Activated T-helper 9 cell treated with anti-CD3 and anti-CD28 coated beads, Interleukin-2, amount 50 U/mL, for 16 hours (primary cell): ENCODE measurements at places on chromosomes 5 and 9.

DNA sequence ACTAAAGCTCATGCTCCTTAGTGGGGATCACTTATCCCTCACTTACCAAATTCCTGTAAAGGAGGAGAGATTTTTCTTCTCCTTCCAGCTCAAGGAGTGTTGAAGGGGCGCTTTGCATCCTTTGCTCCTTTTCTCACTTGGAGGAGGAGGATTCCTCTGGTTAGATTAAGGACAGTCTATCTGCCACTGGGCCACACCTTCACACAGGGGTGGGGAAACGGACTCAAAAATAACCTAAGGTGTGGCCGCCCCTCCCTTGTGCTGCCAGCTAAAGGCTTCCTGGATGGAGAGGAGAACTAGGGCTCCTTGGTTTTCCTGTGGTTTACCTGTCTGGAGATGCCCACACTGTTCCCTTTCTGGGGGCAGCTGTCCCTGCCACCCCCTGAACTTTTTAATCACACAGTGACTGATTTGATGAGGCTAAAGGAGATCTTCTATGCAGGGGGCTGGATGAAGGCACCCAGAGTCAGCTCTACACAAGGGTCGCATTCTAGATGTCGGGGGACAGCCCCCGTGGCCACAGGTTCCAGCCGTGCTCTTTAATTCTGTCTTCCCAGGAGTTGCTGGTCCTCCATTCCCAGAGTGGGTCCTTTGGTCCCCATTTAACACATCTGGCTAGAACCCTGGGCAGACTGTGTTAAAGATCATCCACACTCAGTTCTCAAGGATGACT lies 14.4 kb downstream of the GLRX start:
- no peak for DNase-seq

DNA sequence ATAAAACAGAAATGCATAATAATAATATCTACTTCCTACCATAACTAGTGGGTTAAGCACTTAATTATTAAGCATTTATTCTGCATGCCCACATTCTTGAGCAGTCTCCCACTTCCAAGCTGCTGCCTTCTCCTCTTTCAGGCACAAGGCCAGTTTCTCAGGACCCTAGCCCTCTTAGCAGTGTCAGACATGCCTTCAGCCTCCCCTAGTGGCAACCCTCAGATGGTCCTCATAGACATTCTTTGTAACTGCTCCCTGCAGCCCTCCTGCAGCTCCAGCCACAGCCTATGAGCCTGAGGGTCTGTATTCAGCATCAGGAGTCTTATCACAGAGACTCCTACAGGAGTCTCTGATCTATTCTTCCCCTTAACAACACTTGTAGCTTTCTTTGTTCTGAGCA lies 3.9 kb downstream of the IL9 start:
- DNase-seq = no peak

- no peak for DNase-seq
Measured at GRCh38 chr5:18799482-18800128, 1165.3 kb downstream of the TAF11L14 start.

GRCh38 chr5:141814064-141814964 lies 63.9 kb downstream of the PCDH1 start:
- peak; percentile 23 for DNase-seq

GRCh38 chr5:52694648-52695047 lies 93.1 kb upstream of the ITGA1 start:
- DNase-seq = no peak

- no peak for DNase-seq
Measured at GRCh38 chr5:15209053-15209762, 290.8 kb upstream of the FBXL7 start.

- DNase-seq = no peak
Measured at GRCh38 chr9:13049223-13049622, 230.3 kb downstream of the MPDZ start.

DNA sequence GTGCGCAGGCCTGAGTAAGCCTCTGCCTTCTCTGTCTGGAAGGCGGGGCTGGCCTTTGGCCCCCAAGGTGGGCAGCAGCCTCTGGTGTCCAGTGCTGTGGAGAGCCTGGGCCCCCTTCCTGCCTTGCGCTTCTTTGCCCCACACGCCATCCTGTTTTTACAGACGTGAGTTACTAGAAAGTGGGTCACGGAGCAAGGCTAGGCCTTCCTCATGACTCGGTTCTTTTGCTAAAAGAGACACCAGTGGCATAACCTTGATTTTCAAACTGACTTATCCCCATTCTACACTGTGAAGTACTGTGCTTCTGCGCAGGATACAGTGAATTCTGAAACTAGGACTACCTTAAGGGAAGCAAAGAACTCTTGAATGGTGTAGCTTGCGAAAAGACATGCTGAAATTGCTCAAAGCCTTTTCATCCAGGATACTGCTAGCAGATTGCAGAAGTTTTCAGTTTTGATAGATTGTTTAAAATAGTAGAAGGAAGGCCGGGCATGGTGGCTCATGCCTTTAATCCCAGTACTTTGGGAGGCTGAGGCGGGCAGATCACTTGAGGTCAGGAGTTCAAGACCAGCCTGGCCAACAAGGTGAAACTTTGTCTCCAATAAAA lies 7.2 kb downstream of the ROPN1L start:
- no peak for DNase-seq

GRCh38 chr5:96120120-96120519 lies 158.5 kb upstream of the ELL2 start:
- DNase-seq = no peak

- DNase-seq = no peak
Measured at GRCh38 chr9:71863631-71864030, 47.4 kb downstream of the ABHD17B start.

- no peak for DNase-seq
Measured at GRCh38 chr9:27732494-27732893, 159.2 kb upstream of the C9orf72 start.

- no peak for DNase-seq
Measured at GRCh38 chr9:104092875-104093600, 1.1 kb upstream of the SMC2 start.

DNA sequence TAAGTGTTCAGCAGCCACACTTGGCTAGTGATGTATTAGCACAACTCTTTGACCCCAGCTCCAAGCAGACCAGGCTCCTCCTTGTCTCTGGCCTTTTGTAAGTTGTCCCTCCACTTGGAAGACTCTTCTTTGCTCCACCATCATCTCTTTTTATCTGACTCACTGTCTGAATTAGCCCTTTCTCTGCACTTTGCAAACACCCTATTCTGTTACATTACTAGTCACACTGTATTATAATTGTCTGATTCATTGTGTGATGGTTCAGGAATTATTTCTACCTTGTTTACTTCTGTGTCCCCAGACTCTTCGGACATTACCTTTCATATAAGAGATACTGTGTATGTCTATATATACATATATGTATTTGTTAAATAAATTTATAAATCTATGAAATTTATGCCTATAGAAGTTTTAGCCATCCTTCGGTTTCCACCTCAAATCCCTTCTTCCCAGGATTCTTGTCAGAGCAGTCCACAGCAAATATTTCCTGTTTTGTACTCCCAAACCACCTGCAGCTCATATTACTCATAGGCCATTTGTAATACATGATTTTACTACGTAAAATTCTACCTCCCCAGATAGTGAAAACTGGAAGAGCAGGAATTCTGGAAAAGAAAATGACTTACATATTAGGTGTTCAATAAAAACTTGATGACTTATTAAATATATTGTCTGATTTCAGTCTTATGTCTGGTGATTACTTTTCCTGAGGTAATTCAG lies 69.0 kb downstream of the MTAP start:
- no peak for DNase-seq

GRCh38 chr9:95246547-95246946 lies 71.0 kb downstream of the FANCC start:
- no peak for DNase-seq

GRCh38 chr9:22170990-22171670 lies 162.0 kb upstream of the CDKN2B start:
- DNase-seq = no peak

DNA sequence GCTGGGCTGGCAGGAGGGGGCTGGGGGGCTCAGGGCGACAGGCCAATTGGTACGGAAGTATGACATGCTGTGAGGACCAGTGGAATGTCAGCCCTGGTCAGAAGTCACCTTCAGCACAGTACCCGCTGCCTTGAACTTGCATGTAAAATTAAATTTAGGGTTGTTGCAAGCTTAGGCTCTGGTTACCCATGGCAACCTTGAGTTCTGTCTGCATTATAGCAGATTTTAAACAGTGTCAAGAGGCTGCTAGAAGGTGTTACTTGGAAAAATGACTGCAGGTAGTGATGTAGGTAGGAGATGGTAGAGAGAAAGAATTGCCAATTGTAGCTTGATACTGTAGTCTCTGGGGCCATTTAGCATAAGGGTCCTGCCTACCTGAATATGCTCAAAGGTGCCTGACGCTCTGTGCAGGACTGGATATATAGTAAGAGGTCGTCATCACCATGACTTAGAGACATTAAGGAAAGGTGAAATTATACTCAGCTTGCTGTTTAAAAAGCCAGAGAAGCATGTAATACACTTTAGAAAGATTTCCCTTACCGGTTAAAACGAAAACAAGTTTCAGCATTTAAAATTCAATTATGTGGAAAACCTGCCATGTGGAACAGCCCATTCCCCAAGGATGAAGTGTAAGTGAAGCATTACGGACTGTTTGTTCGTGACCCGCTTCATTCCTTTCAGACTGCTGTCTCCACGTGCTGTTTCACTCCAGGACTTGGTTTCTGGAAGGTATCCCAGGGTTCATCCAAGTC lies 169.0 kb downstream of the PDZD2 start:
- no peak for DNase-seq

DNA sequence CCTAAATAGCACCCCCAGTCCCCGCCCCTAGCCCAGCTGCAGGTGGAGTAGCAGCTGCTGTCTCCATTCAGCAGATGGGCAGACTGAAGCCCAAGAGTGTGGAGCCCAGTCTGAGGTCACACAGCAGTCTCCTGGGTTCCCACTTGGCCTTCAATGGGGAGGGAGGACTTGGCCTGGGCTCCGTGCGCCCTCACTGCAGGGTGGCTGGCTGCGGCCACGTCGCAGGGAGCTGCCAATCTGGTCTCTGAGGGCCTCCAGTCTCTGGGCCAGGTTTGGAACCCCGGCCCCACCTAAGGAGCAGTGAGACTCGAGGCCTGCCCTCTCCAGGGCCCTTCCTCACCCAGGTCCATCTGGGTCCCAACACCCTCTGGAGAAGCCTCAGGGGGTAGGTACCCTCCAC lies 7.4 kb downstream of the KIF12 start:
- no peak for DNase-seq

DNA sequence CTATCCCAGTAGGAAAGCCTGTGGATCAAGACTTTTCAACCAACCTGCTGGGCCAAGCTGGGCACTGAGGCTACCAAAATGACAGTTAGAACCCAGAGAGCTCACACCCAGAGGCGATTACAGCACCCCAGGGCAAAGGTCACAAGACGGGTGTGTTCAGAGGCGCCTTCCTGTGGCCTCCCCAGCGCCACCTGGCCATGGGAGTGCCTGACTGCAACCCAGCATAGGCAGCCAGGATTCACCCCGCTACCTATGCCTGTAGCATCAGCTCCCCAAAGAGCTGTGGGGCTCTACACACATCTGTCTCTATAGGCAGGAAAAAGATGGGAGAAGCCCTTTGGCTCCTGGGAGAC lies 33.5 kb downstream of the PDGFRB start:
- DNase-seq = no peak

- DNase-seq = no peak
Measured at GRCh38 chr9:95157481-95158151, 159.9 kb downstream of the FANCC start.
